NCI-H2029 (cell line): ENCODE measurements at places on chromosomes 7 and 10.

- no peak for DNase-seq
These were observed 126.5 kb downstream of the AMPH start for GRCh38 chr7:38504684-38505083.

DNA sequence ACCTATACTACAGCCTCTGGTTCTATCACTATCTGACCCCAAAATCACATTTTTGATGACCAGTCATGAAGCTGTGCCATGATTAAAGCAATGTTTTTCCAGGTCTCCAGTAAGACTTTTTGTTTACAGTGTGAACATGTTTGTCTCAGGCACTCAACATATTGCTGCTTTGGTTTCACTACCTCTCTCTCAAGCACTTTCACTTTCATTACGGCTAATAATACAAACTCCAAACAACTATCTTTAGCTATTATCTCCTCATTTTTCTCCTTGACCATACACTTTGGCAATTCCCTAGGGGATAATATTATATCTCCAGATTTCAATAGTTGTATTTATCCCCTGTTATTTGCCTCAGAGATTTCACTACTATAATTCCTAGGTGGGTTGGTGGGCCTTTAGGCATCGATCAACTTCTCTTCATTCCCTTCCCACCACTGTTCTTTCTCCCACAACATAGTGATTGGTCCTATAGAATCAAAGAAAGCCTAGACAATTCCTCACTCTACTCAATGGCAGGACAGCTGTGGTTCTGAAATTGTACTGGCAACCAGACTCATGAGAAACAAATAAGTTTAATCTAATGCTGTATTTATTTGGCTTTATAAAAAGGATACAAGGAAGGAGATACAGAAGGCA lies 261.4 kb upstream of the ZWINT start:
- peak; percentile 2 for DNase-seq

GRCh38 chr7:41889472-41889871 lies 186.6 kb upstream of the INHBA start:
- DNase-seq, result no peak

DNA sequence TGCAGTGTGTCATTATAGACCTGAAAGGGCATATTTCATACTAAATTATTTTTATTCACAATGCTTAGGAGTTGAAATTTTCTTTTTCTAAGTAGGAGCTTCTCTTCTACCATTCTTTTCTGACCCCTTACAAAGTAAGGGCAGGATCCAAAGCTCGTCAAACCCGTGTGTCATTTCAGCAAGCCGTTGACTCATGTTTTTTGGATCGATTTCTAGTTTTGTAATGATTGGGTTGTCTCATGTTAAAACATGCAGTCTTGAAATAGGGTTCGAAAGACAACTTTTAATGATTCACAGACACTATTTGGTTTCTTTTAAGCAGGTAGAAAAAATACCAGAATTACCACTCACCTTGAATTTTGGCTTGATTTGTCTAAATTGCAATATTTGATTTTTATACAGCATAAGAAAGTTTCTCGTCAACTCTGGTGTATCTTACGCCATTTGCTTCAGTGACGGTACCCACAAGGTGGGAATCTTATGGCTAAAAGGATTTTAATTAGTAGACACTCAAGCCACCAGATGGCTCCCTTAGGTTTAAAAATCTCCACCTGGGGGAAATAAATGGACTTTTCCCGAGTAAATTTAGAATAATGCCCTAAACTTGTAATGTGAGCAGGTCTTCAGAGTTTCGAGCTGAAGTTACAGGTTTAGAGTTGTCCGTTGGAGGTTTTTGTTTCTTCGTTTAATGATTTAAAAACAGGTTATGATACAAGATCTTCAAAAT lies 283.4 kb downstream of the CCDC3 start:
- DNase-seq, result no peak

DNA sequence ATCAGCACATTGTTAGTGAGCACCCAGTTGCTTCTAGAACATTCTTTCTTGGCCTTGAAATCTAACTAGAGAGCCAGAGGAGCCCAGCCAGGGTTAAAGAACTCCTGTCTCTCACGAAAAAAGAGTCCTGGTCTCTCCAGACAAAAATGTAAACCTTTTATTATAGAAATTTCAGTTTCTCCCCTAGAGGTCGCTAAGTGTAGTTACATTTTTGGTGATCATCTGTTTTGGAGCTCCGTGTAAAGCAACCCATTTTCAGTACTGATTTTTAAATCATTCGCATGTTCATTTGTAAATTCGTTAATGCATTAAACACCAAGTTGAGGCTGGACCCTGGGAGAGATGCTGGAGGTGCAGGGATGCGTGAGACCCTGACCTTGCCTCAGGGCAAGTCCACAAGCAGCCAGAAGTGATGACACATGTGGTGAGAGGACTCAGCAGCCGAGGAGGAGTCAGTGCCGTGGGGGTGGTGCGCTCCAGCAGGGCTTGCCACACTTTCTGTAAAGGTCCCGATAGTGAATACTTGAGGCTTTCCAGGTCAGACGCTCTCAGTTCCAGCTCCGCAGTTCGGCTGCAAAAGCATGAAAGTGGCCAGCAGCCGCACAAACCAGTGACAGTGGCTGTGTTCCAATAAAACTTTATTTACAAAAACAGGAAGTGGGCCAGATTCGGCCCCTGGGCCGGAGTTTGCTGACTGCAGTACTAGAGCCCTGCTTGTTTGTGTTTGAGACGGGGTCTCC lies 578.6 kb upstream of the FOXK1 start:
- no peak for DNase-seq

DNA sequence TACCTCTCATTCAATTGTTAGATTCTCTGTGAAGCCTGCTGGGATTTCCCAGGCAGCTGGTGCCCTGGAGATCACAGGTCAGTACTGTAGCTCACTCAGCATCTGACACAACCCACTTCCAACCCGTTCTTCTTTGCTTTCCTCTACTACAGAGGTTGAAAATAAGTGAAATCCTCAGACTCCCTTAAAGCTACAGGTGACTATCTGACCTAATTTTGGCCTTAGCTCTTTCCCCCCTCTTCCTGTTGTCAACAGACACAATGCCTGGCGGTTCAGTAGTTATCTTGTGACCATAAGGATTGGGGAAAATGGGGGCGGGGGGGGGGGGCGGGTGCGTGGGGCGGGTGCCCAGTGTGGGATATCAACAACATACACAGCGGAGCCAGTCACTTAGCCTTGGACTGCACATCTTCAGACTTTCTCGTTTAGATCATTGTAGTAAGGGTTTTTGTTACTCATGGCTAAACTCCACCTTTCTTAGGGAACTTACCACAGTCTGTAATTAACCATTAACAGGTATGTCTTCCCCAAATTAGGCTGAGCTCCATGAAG lies 37.8 kb downstream of the MTPN start:
- no peak for DNase-seq

DNA sequence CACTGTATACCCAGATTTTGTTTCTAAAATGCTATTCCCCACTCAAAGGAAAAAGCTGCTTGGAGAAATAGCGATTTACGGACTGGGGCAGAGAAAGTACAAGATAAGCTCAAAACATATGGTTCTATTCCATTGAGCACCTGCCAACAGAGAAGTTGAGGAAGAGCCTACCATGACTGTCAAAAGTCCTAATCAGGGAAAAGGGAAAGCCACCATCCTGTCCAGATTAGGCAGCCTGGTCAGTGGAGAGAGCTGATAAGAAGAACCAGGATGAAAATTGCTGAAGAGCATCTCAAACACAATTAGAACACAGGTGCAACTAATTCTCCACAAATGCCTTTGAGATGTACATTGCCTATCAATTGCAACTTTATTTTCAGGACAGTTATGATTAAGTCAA lies 104.1 kb downstream of the MYOF start:
- no peak for DNase-seq

DNA sequence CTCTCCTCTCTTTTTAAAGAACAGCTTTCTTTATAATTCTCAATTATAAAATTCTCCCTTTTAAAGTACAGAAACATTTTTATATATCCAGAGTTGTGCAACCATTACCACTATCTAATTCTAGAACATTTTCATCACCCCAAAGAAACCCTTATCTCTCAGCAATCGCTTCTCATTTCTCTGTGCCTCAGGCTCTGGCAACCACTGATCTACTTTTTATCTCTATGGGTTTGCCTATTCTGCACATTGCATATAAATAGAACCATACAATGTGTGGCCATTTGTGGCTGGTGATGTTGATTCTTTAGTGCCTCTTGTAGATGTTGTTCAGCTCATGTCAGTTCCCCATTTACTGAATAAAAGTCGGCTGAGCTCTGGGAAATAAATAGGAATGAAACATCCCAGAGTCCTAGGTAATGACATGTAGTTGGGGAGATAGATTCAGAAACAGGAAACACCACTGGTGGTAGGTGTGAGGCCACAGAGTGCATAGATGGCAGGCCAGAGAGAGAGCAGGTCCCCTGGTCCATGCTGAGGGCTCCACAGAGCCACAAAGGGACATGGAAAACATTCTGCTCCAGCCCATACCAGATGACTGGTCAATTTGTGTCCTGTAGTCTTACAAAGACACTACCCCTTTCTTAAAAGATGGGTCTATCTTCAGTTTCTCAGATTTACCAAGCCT lies 126.5 kb downstream of the PLPP4 start:
- no peak for DNase-seq

GRCh38 chr7:40516376-40516775 lies 381.6 kb downstream of the SUGCT start:
- no peak for DNase-seq

DNA sequence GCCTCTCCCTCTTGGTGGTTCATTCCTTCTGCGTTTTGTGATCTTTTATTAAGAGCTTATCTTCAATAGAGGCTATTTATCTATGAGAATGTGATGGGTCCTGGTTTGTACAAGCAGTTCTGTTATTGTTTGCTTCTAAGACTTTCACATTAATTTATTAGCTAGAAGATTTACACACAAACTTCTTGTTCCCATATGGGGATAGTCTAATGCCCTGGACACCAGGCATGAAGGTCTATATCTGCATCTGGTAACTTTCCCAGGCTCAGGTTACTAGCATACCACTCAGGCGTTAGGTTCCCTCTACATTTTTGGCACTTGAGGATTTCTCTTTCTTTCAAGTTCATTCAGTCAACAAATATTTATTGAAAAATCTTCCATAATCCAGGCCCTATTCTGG lies 7.7 kb downstream of the XPNPEP1 start:
- DNase-seq, result no peak

DNA sequence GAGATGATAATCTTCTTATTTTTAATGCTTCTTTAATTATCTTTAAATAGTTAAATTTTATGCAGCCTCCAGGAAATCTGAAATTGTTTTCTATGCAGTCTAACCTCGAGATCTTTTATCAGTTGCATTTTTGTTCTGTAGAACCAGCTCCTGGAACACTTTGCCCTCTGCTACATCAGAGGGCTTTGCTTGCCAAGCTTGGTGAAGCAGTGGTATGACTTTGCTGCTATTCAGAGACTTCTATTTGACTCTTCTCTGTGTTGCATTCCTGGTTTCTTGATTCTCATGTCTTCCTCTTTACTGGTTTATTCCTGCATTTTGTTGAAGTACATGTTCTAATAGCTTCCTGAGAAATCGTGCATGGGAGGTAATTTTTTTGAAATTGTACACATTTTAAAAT lies 163.7 kb upstream of the TMEM229A start:
- no peak for DNase-seq

- DNase-seq, result peak; percentile 45
These were observed 104.6 kb upstream of the PPIF start for GRCh38 chr10:79242620-79243152.

DNA sequence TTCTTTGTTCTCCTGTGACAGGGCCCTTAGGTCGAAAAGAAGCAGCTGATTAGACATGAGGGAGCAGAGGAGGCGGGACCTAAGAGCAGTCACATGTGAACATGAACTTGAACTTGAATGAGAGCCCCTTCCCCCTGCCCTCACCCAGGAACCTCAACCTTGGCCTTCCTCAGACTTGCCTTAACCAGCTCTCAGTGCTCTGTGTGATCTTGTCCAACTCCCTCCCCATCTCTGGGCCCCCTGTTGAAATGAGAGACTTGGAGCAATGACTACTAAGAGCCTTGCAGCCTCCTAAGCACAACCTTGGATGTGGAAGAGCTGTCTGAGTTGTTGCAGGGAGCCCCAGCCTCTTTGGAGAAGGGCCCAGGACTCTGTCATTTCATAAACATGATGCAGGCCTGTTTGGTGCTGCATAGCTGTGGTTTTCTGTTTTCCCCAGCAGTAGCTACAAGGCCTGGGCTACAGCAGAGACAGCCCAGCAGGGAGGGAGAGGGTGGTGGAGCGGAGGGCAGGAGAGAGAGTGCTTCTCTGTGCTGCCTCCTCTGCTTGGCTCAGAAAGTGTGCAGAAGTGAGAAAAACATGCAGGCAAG lies 123.9 kb upstream of the ZMIZ1 start:
- DNase-seq, result no peak

DNA sequence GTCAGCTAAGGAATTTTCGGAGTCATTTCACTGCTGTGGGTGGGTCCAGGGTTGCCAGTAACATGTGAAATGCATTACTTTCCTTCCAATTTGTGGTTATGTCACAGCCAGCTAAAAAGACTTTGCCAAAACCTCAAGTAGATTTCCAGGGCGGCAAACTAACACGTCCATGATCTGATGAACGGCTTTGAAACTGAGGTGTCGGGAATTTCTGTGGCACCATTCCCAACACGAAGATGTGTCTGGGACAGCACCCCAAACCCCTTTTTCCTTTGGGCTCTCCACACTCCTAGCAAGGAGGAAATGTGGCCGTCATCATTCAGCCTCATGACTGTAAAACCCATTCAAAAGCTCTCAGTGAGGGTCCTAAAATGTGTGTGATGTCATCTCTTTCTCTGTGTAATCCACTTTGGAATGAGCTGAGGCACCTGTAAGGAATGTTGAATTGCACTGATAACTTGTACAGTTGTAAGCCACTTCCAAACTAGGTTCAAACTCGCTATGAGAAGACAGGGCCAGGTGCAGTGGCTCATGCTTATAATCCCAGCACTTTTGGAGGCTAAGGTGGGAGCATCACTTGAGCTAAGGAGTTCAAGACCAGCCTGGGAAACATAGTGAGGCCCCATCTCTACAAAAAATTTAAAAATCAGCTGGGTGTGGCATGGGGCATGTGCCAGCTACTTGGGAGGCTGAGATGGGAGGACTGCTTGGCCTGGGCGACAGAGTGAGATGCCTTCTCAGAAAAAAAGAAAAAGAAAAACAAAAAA lies 146.1 kb upstream of the FRMD4A start:
- no peak for DNase-seq

DNA sequence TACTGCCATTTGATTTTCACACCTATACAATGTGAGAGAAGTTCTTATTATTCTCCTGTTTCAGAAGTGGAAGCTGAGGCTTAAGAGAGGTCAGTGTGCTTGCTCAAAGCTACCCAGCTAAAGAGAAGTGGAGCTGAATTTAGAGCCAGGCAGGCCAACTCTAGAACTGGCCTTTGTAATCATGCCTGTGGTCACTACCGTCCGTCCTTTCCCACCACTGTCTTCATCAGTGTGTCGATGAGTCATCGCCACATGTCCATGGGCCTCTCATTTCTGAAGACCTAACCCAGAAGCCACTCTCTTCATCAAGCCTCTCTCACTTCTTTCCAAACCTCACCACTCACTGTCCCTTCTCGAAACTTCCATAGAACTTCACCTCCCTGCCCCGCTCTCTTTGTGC lies 237.8 kb downstream of the KIAA1217 start:
- DNase-seq, result no peak

GRCh38 chr10:73888514-73888913 lies 14.2 kb upstream of the CAMK2G start:
- DNase-seq, result no peak

GRCh38 chr7:46179061-46179610 lies 258.1 kb upstream of the IGFBP3 start:
- DNase-seq, result no peak

GRCh38 chr10:64813391-64813790 lies 1292.2 kb downstream of the REEP3 start:
- DNase-seq, result no peak

- peak; percentile 98 for DNase-seq
These were observed 130.3 kb downstream of the NRF1 start for GRCh38 chr7:129741743-129742213.

- DNase-seq, result no peak
These were observed 40.9 kb downstream of the ICA1 start for GRCh38 chr7:8221101-8221495.
